Stimulated activated CD4-positive, alpha-beta T cell treated with anti-CD3 and anti-CD28 coated beads, Interleukin-15, amount 100 ng/mL, for 1 hour (primary cell): ENCODE measurements at places on chromosomes 13 and 19.

DNA sequence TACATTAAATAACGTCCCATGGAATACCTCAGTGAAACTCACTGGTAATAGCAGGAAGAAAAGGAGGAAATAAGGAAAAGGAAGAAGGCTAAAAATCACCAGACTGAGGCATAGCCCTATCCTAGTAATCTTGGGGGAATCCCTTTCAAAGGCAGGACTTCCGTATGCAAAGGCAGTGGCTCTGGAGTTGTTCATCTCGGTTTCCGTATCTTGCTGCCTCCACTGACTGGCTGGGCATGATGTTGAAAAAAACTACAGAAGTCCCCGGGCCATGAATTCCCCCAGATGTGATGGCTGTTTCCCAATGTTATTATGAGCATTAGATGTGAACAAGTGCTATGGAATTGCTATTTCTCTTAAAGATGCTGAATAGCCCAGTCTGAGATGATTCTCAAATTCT is 5.5 kb downstream of the FPR2 start:
- no peak for DNase-seq

GRCh38 chr19:39307046-39307821 is 11.0 kb downstream of the IFNL1 start:
- DNase-seq, result no peak

DNA sequence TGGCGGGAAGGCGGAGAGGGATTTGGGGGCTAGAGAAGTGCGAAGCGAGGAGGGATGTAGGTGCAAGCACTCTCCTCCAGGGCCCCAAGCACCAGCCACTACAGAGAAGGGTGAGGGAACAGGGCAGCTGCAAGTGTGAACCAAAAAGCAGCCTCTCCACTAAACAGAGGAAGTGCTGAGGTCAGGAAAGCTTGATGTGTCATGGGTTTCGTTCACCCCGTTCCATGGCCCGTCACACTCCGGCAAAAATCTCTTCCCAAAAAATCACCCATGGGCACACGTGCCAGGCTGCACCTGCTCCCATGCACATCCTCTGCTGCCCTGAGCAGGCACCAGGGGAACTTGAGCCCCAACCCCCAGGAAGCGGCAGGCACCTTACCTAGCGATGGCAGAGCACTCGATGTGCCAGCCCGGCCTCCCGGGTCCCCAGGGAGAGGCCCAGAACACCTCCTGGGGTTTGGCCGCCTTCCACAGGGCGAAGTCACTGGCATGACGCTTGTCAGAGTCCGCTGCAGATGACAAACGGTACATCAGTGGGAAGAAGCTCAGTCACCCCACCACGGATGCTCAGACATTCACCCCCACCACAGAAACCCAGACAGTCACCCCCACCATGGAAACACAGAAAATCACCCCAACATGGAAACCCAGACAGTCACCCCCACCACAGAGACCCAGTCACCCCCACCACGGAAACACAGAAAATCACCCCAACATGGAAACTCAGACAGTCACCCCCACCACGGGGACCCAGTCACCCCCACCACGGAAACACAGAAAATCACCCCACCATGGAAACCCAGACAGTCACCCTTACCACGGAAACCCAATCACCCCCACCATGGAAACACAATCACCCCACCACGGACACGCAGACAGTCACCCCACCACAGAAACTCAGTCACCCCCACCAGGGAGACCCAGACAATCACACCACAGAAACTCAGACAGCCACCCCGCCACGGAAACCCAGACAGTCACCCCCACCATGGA is 29.0 kb downstream of the CARS2 start:
- DNase-seq, result no peak

DNA sequence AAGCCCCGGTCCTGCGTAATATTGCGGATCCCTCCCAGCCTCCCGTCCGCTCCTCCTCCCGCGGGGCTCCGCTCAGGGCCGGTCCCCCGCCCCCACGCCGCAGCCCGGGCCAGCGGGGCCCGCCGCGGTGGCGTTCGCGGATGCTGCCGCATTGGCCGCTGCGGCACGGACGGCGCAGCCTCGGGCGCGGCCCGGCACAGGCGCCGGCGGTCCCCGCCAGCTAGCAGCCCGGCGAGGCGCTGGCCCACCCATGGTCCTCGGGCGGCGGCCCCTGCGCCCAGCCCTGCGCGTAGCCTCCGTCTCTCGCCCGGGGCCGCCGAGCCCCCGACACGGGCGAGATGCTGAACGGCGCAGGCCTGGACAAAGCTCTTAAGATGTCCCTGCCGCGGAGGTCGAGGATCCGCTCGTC is at the start of gene ATP8A2:
TSS of gene ATP8A2 (plus strand) at position 100 of the 409 bp plus-strand sequence. CDS start at position 339, 239 bp downstream.
- DNase-seq, result no peak

GRCh38 chr19:7674010-7675005 is 2.6 kb upstream of the MCEMP1 start:
- DNase-seq, result no peak

- DNase-seq, result no peak
These were observed 23.0 kb upstream of the ATP1A3 start for GRCh38 chr19:42017040-42017439.
